ENCODE measurements at places on chromosomes 1 and 21.

DNA sequence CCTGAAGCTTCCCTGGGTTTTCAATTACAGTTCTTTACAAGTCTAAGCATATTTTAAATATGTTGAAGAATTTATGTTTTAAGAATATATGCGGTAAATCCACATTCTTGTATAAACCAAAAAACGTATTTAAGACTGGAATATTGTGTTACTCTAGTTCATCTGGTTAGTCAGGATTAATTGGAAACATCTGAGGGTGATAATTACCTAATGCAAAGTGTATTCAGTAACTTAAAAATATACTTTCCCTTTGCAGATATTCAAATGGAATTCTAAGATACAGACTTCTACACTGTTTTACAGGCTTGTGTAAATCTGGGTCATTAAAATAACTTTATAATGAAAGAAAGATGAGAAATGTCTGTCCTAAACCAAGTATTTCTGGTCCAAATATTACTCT is 302.0 kb downstream of the VAV3 start:
- DNase-seq: no peak

GRCh38 chr1:229251185-229251584 is 19.7 kb upstream of the RAB4A start:
- no peak for DNase-seq

GRCh38 chr1:5811419-5811818 is 180.8 kb downstream of the NPHP4 start:
- no peak for DNase-seq

- no peak for DNase-seq
Measured at GRCh38 chr1:93001893-93002292, 40.6 kb upstream of the DIPK1A start.

- no peak for DNase-seq
Measured at GRCh38 chr1:34645919-34646318, 108.9 kb upstream of the GJB5 start.

DNA sequence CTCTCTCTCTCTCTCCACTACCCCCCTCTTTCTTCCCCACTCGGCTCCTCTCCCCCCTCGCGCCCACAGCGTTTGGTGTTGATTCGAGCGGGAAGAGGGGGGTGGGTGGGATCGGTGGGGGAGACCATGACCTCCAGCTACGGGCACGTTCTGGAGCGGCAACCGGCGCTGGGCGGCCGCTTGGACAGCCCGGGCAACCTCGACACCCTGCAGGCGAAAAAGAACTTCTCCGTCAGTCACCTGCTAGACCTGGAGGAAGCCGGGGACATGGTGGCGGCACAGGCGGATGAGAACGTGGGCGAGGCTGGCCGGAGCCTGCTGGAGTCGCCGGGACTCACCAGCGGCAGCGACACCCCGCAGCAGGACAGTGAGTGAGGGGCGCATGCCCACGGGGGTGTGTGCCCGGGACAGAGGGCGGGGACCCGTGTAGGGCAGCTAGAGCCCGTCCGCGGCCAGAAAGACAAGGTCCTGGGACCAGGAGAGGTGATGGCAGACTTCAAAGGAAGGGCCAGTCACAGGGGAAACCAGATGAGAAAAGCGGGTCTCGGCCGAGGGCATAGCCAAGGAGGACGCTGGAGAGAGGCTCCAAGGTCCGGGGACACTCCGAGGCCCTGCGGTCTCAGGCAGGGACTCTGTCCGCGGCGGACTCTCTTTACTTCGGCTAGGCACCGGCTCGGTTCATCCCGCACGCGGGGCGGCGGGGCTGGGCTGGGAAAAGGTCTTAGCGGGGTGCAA is at the start of gene PRRX1:
Gene PRRX1 (plus strand): TSS at position 39 of the 735 bp plus-strand sequence. CDS start 88 bp downstream, at position 127.
- DNase-seq: no peak

GRCh38 chr1:113786069-113786468 is 26.2 kb downstream of the RSBN1 start:
- no peak for DNase-seq

GRCh38 chr1:1755426-1755825 is 22.8 kb downstream of the NADK start:
- no peak for DNase-seq

DNA sequence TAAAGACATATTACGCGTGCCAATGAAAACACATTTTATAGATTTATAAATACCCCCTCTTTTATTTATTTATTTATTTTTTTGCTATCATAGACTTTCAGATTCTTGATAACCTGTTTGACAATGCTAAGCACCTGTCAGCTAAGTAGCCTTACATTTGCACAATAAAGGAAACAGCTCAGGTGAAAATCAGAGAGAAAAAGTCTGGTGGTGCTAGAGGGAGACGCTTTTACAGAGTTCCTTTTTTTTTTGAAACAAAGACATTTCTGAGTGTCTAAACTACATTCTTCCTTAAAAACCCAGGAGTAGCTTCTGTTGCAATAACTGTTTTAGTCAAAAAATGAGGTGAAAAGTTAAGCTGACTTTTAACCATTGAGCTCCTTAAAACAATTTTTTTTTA is 1611.6 kb downstream of the NCAM2 start:
- no peak for DNase-seq

GRCh38 chr1:39160703-39161102 is 43.8 kb upstream of the MACF1 start:
- no peak for DNase-seq

- no peak for DNase-seq
Measured at GRCh38 chr21:34196996-34197395, 123.6 kb downstream of the MRPS6 start.

GRCh38 chr21:44297525-44298290 is 2.1 kb upstream of the PFKL start:
- peak; percentile 64 for DNase-seq

- no peak for DNase-seq
Measured at GRCh38 chr1:111819566-111820263, 64.0 kb downstream of the DDX20 start.

DNA sequence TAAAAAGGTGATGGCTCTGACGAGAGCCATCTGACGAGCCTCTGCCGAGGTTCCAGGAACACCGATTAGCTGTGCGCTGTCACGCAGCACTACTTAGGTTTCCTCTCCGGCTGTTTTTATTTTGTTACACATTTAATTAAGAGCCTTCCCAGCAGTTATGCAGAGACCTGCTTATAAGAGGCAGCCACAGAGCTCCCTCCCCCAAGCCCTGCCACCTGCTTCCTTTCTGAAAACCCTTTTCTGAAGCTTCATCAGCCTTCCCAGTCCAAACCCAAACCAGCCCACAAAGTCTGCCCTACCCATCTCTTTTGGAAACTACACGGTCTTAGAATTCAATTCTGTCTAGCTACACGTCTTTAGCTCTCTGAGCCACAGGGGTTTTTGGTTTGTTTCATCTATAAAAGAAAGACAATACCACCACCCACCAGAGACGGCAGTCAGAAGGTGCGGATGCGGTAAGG is 49.1 kb downstream of the ERI3 start:
- DNase-seq: no peak

GRCh38 chr1:38246955-38247952 is 200.7 kb upstream of the POU3F1 start:
- DNase-seq: no peak

DNA sequence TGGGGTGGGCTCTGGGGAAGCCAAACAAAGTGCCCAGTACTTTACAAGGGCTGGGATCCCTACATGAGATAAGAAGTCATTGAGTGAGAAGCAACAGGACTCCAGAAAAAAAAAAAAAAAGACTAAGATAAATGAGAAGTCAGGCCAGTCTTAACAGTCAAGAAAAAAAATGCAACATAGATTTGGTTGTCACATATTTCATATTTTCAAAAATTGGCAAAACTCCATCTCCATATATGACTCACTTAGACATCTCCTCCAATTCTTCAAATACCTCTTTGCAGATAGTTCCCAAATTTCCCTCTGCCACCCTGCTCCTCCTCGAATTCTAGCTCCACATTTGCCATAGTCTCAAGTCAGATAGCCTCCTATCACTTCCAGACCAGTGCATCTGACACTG is 20.9 kb upstream of the SIPA1L2 start:
- DNase-seq: no peak

- peak; percentile 63 for DNase-seq
Measured at GRCh38 chr1:42931911-42932422, 26.7 kb downstream of the SLC2A1 start.

GRCh38 chr1:109509176-109510134 is at the start of gene AMIGO1:
TSS of gene AMIGO1 (minus strand) at chr1:109509727. CDS start at chr1:109508912, 815 bp downstream.
- peak; percentile 57 for DNase-seq

GRCh38 chr1:113488576-113489177 is 98.4 kb downstream of the MAGI3 start:
- DNase-seq: no peak

GRCh38 chr1:21572221-21572620 is 63.0 kb downstream of the ALPL start:
- DNase-seq: no peak

- no peak for DNase-seq
Measured at GRCh38 chr1:24898152-24898908, 31.7 kb downstream of the RUNX3 start.

- DNase-seq: no peak
Measured at GRCh38 chr1:210001751-210002150, 63.7 kb downstream of the SYT14 start.

DNA sequence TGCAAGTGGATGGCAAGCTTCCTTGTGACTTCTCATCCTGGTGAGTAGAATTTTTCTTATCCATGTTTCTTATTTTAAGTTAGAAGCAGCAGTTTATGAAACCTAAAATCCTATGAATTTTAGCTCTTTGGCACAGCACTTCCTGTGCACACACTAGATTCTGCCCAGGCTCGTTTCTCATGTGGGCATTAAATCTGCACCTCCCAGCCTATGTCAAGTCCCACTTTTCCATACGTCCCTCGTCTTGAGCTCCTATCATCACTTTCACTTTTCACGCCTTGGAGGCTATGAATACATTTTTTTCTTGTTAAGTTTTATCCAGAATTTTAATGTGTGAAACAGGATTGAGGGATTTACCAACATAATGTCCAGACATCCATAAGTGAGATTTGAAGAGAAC is 142.1 kb downstream of the MRPS6 start:
- no peak for DNase-seq

DNA sequence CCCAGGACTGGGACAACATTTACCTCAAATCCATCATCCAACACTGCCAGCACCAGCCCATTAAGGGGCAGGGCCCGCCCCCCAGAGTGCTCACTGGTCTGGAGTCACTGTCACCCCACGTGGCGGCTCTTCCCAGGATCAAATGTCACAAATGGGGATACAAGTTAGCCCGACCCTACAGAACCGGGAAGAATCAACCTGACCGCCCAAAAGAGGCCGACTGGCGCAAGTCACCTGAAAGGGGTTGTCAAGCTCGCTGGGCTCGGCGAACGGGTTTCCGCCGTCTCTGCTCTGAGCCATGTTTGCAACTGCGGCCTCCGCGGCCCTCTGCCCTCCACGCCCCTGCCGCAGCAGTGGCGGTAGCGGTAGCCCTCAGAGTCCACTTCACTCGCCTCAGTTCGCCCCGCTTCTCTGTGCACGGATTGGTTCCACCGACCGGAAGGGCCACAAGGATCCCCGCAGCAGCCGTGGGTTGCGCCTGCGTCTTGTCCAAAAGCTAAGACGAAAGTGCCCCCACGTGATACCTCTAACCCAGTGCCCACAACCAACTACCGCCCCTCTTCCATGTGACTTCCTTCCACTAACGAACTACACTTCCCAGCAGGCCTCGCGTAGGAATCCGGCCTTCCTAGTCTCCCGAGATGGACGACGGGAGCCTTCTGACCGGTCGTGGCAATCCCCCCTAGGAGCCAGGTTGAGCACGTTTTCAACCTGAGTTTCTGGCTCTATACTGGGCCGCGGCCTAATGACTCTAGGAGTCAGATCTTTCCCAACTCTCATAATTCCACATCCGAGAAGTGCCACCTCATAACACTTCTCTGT is at the start of gene SCAMP3:
Gene SCAMP3 (minus strand): TSS at position 509 of the 822 bp plus-strand sequence. CDS start 209 bp downstream, at position 300.
- DNase-seq: peak; percentile 76

GRCh38 chr1:43839056-43839455 is 94.5 kb upstream of the ARTN start:
- no peak for DNase-seq

DNA sequence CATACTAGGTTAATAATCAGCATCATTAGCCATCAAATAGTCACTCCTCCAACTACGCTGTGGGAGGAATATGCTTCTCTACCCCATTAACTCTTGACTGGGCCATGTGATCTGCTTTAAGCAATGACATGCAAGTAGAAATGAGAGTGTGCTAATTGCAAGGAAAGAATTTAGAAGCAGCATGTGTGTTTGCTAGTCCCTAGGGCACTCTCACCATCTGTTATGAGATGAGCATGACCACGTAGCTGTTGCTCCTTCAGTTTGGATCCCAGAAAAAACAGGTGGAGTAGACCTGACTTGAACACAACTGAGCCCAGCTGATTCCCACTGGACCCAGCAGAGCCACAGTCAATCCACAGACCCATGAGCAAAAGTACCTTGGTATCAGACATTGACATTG is 19.7 kb upstream of the RGS7 start:
- DNase-seq: no peak

All from T-helper 9 cell (primary cell).